ENCODE measurements at places on chromosomes 6 and 20.

DNA sequence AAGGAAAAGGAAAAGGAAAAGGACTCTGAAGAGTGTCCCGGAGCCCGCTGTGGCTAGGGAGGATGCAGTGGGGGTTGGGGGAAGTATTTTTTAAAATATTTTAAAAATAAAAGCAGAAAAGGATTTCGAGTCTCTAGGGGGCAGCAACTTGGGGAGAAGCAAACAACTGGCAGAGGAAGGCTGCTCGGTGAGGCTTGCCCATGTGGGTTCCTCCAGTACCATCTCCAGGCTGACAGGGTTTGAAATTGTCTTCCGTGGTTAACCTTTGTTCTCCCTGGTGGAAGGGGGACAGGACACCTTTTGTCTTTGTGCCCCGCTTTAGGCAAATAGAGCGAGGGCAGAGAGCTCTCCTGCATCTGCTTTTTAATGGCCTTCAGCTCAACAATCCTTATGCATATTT lies 60.4 kb upstream of the SNX9 start:
- peak; percentile 22 for DNase-seq

- no peak for DNase-seq
These were observed 59.1 kb upstream of the PRDM1 start for GRCh38 chr6:106026748-106027715.

DNA sequence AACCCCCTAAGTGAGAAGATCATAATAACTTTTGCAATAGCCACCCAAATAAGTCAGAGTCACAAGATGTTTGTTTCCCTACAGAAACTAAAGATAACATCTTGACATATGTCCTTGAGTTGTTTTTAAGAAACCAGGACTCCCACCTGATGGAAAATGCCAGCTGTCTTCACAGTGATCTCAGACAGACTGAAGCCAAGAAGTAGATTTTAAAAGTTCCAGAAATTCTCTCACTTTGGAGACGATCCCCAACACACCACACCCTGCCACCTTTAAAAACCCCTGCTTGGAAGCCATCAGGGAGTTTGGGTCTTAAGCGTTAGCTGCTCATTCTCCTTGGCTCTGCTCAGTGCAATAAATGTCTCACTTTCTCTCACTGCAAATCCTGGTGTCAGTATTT lies 63.0 kb downstream of the GPR6 start:
- DNase-seq, result no peak

GRCh38 chr6:113805173-113805790 lies 51.9 kb upstream of the MARCKS start:
- no peak for DNase-seq
